ENCODE measurements at places on chromosomes 3 and 15.
A peak's percentile ranks its signal among the peaks of the same experiment; 100 is the strongest.

DNA sequence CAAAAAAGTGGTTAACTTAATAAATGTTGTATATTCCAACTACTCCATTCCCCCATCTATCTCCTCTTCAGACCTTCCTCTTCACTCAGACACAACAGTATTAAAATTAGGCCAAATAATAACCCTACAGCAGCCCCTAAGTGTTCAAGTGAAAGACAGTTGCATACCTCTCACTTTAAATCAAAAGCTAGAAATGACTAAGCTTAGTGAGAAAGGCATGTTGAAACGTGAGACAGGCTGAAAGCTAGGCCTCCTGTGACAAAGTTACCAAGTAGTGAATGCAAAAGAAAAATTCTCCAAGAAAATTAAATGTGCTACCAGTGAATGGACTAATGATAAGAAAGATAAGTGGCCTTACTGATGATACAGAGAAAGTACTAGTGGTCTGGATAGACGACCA lies 71.7 kb downstream of the ANKRD28 start:
- no peak for DNase-seq

DNA sequence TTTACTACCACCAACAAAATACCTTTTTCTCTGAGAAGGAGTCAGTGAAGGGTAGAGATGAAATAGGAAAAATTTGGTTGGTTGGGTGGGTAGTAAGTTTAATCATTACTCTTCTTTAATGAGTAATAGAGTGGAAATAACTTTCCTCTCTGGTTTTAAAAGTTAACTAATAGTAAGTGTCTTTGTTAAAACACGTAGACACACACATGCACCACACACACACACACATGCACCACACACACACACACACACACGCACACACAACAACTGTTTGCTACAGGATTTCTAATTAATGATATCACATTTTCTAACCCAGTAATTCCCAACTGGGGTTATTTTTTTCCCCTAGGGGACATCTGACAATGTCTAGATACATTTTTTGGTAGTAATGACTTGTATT lies 84.1 kb downstream of the CHL1 start:
- DNase-seq: no peak

GRCh38 chr3:62809369-62809768 lies 65.8 kb downstream of the CADPS start:
- DNase-seq: no peak

GRCh38 chr3:183822631-183823030 lies 2.7 kb downstream of the MAP6D1 start:
- no peak for DNase-seq

DNA sequence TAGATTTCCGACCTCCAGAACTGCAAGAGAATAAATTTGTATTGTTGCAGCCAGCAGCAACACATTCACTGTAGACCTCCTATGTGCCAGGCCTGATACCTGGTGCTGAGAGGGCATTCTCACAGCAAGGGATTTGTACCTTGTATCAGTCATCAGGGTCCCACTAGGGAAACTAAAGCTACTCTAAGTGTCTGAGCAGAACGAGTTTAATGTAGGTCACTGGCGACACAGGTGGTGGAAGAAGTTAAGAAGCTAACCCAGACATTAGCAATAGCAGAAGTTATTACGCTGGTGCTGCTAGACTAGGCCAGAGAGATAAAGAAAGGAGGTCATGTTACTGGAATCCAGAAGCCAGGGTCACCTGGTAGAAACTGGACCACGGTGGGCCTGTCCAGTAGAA lies 60.5 kb upstream of the BCL6 start:
- DNase-seq: no peak

DNA sequence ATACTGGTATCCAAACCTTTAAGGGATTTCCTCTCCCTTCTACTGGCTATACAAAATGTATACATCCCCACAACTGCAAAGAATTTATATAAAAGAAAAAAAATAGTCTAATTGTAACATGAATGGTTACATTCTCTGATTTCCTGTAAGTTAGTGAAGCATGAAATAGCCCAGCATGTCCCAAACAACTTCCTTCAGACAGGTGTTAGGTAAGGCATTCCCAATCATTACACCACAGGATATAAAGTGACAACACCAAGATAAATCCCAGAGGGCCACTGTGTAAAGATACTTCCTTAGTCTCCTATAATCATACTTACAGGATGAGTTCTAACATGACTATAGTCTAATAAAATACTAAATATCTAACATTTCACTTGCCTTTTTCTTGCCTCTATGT lies 7.6 kb downstream of the CMTM6 start:
- DNase-seq: no peak

DNA sequence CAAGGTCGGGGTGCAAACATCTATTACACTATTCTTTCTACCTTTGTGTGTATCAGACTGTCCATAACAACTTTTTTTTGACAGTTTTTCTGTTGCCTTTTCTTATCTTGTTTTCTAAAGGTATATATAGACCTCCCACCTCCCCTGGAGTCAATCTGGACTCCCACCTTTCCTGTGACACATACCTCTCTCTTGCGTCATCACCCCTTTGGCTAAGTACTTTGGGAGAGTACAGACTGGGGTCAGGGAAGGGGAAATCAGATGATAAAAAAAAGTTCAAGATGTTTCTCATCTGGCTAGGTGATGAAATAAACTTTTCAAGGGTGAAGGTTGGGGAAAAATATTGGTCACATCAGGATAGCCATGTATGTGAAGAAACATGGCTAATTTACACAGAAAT lies 17.2 kb downstream of the TSPAN3 start:
- no peak for DNase-seq

DNA sequence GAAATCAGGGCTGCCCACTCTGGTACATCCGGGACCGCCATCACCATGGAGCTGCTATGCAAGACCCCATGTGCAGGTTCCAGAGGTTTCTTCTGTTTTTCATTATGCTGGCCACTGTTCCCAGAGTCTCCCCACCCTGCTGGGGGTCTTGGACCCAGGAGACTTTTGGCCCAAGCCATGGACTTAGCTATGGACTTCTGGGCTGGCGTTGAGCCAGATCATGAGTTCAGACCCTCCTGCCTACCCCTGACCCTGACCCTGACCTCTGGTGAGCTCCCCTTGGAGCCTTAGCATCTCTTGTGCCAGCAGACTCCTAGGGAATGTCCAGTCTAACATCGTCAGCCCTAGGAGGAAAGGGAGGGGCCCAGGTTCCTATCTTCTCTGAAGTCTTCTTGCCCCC lies 25.3 kb downstream of the SLC28A1 start:
- no peak for DNase-seq

- no peak for DNase-seq
Observed at GRCh38 chr15:92232876-92233275, 160.8 kb upstream of the ST8SIA2 start.

DNA sequence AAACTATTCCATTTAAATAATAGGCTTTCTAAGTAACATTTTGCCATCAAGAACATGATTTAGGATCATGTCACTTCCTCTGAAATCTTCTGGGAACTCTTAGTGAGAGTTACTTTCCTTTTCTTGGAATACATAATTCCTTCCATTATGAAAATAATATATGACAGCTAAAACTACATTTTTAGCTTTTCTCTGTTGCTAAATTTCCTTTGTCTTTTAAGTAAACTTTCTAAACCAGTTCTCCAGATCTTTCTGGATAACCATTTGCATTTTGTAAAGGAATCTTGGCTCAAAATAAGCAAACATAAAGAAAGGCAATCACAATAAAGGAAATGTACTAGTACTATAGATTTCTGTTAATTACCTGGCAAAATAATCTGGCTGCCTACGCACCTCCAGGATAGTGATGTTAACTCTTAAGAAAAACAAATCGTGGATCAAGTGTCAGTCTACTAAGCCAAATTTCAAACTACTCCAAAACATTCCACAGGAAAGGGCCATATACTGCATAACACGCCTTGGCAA lies 165.7 kb downstream of the ZNF385D start:
- no peak for DNase-seq

GRCh38 chr3:138023754-138024153 lies 13.8 kb downstream of the CLDN18 start:
- no peak for DNase-seq

- peak; percentile 70 for DNase-seq
Observed at GRCh38 chr15:31867536-31868442, 162.5 kb upstream of the CHRNA7 start.

- DNase-seq: no peak
Observed at GRCh38 chr15:52730173-52730572, 51.0 kb upstream of the ATOSA start.

- DNase-seq: no peak
Observed at GRCh38 chr3:44721231-44722102, 8.0 kb upstream of the ZNF501 start.

DNA sequence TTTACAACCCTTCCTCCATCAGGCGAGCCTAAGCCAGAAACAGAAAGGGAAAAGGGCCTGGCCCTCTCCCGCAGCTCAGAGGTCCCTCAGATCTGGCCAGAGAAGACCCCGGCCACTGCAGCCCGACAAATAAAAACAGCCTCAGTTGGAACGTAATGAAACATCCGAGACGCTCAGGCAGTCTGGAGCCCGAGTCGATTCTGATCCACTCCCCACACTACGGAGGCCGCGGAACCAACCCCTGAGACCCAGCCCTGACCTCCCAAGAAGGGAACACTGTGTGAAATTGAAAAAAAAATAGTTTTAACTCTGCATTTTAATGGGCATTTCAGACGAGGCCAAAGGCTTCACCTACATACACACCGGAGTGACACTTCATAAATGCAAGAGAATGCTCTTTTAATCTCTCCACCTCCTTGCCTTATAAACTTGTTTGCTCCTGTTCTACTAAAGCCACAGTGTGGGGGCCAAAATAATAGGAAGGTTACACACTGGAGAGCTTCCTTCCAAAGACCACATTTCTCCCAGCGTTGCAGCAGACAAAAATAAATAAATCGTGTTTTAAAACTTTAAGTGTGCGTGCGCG lies 3.7 kb downstream of the MEIS2 start:
- no peak for DNase-seq

- no peak for DNase-seq
Observed at GRCh38 chr3:12336099-12336498, 47.2 kb downstream of the PPARG start.

- DNase-seq: no peak
Observed at GRCh38 chr15:84862214-84862975, 22.1 kb upstream of the SLC28A1 start.

DNA sequence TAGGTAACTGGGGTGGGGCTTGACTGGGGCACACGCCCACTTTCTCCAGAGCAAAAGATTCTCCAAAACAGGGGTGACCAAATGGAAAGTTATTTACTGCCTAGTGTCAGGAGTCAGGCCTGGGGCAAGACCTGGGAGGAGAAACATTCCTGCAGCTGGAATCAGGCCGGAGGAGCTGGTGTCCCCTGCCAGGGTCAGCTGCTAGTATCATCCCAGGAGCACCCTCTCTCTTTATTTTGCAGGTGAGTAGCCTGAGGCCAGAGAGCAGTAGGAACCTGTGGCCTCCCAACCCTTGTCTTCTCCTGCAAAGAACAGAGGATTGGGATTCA lies 32.9 kb downstream of the DNAJB8 start:
- DNase-seq: no peak

- DNase-seq: no peak
Observed at GRCh38 chr15:37015451-37015850, 84.9 kb downstream of the MEIS2 start.

DNA sequence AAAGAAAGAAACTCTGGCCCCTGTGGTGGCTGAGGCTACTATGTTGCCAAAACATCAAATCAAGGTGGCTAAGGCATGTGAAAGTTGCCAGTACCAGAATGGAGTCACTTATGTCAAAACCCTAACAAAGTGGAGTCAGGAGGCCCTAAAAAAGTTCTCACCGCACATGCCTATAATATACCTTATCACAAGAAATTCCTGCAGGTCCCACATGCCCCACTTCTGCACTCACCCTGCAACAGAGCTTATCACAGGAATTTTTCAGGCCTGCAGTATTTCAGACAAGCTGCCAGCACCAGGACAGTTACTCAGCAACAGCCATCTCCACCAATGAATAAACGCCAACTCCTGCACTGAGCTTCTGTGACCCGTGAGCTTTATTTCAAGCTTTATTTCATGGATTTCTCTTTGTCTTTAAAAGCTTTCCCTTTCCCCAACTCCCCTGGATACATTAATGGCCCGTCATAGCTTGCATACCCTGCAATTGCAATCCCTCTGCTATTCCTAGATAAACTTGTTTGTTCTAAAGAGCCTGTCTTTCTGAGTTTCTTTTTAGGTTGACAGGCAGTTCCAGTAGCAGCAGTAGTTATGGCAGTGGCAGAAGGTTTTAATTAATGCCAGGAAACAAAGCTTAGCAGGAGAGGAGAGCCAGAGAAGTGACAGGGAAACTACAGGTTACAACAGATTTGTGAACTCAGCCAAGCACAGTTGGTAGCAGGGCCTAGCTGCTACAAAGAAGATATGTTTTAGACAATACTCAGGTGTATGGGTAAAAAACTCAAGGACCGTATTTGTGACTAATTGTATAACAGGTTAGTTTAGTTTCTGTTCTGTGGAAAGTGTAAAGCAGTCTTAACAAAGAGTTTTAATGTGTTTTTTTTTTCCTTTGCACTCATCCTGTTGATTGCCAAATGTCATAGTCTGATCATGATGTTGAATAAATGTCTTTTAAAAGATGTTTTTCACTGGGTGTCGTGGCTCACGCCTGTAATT lies 15.9 kb upstream of the TMEM42 start:
- DNase-seq: no peak

DNA sequence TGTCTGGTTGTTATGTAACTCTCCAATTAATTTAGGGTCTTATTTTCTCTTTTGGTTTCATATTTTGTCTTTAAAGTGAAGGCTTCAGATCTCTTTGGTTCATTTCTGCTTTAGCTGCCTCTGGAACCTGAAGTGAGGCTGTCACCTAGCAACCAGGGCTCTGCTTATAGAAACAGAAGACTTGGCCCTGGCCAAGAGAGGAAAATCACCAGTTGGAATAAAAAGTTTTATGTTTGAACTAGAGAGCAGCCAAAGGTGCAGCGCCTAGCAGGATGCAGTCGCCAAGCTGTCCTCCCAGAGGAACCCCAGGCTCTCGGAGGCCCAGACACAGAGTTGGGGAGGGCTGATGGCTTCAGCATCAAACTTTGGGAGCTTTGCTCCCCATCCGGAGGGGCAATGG lies 41.1 kb downstream of the LYZL4 start:
- no peak for DNase-seq

GRCh38 chr15:79904271-79904670 lies 7.5 kb upstream of the MTHFS start:
- no peak for DNase-seq

DNA sequence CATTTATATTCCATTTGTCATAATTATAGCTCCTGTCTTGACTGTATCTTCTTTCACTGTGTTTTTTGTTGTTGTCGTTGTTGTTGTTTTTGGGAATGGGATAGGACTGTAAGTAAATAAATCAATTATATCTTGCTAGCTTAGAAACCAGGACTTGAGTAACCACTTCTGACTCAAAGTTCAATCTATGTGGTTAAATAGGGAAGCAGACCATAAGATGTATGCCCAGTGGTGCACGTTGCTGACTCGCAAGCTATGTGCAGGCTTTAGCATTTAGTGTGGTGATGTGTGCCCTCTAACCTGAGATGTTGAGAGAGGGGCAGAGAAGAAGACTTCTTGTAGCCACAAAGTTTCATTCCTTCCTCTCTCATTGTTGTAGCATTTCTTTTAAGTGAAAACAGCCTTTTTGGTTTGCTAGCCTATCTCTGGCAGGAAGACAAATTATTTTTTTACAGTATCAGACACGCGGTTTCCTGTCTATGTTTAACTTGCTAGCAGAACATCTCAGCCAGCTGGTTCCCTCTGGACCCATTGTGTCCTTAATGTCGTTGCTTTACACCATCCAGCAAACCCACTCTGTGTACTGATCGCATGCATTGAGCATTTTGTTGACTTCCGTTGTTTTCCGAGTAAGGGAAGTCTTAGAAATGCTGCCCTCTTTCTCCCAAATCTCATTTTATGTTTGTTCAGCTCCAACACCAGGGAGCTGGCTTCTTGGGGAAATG lies 52.1 kb downstream of the TGFBR2 start:
- peak; percentile 68 for DNase-seq

- no peak for DNase-seq
Observed at GRCh38 chr3:186440891-186441290, 78.9 kb upstream of the DGKG start.
